ENCODE measurements at places on chromosomes 1 and 21.

DNA sequence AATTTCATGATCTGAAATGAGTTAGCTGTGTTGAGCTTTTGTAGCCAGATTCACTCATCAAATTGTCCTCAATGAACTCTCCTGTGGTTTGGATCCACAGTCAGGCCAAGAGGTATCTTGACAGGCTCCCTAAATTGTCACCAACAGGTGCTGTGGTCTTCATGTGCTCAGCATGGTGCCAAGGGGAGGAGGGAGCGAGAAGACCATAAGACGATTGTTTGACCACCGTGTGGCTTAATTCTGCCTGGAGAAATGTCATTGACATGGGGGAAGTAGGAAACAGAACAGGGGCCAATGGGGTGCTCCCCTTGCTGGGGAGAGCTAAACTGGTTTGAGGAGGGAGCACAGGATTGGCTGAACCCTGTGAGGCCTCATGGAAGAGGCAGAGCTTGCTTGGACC is 219.3 kb downstream of the KCNJ6 start:
- no peak for DNase-seq

- no peak for DNase-seq
Observed at GRCh38 chr21:37763298-37763697, 153.0 kb downstream of the KCNJ6 start.

DNA sequence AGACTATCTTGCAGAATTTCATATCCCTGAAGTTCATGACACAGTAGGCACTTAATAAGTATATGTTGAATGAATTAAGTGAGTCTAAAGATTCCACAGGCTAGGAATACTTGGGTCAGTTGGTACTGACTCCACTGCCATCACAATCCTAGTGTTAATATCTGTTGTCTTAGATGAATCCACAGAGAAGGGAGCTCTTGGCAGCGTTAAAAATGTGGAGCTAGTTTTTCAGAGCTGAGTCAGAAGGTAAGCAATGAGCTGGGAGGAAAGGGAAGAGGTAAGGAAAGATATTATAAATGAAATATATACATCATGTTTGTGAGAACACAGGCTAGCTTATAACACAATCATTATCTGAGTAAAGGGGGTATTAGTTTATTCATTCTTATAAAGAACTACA is 21.8 kb upstream of the GORAB start:
- no peak for DNase-seq

- no peak for DNase-seq
Observed at GRCh38 chr1:59397139-59397858, 100.4 kb downstream of the FGGY start.

DNA sequence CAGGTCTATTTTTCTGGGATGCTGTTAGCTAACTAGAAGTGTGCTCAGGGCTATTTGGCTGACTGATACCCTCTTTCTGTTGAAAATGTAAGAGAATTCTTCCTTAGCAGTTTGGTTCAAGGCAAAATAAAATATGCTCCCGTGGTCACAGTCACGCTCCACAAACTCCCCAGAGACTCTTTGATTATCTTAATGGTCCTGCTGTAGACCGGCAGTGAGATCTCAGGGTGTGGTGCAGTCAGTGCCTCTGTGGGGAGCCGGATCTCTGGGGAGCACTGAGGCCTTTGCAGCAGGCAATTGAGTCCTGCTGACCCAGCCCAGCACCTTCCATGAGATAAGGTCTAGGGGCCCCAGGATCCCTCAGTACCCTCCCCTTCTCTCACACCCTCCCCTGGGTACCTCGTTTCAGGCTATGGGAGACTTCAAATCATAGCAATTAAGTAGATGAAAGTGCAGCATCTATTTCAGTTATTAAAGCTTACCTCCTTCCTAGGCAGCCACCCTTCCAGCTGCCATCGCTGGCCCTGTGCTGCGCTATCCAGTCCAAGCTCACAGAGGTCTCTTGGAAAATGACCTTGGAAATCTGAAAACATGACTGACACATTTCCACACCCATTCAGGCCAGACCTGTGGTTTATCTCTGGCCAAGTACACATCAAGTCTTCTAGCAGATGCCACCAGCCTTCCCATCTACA is 98.1 kb downstream of the SEC16B start:
- no peak for DNase-seq

- DNase-seq = no peak
Observed at GRCh38 chr21:21295303-21295702, 297.1 kb downstream of the NCAM2 start.

DNA sequence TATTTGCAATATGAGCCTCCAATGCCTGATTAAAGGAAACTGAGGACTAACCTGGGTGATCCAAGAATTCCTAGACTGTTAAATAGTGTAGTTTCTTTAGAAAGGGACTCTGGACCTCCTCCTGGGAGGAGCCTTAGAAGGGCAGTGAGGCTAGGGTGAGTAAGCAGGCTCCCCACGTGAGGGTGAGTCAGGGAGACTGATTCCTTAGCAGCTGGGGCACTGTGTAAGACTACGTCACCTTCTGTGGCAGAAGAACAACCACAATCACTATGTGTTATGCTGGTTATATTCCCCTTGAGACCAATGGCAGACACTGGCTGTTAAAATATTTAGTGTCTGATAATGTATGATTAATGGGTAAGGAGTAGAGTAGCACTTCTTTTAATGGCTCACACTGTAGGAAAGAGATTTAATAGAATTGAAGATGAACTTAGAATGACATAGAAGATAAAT is 53.3 kb upstream of the SYT14 start:
- no peak for DNase-seq

DNA sequence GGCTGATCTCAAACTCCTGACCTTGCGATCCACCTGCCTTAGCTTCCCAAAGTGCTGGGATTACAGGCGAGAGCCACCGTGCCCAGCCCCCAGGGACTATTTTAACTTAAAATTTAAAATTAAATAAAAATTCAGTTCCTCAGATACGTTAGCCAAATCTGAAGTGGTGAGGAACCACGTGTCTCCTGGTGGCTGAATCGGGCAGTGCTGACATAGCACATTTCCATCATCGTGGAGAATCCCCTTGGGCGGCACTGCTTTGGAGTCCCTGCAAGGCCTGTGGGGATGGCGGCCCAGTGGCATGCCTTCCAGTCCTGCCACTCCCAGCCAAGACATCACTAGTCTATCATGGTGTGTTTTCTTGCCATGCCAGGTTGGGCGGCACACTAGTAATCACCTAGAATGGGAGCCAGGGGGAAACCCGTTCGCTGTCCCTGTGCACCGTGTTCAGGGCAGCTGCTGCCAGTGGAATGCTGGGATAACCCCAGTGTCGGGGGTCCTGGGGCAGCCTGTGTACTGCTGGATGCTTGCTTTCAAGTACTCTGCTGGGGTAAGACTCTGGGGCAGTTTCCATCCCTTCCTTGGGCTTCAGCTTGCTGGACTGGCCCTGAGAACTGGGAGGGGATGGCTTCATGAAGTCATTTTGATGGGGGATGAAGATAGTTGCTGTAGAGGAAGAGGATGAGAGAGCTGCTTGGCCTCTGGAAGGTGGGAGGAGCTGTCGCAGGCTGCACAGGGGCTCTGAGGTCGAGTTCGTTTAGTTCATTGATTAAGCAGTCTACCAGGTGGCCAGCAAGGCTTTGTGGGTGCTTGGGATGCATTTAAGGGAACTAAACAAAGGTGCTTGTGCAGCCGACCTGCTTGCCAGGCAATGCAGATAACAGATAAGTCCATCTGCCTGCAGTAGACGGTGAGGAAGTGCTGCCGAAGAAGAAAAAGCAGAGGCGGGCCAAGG is 4.6 kb downstream of the ZBTB48 start:
- no peak for DNase-seq

- no peak for DNase-seq
Observed at GRCh38 chr1:100750005-100750885, 30.7 kb downstream of the VCAM1 start.

GRCh38 chr1:192797891-192798290 is 10.9 kb upstream of the RGS2 start:
- DNase-seq = no peak

DNA sequence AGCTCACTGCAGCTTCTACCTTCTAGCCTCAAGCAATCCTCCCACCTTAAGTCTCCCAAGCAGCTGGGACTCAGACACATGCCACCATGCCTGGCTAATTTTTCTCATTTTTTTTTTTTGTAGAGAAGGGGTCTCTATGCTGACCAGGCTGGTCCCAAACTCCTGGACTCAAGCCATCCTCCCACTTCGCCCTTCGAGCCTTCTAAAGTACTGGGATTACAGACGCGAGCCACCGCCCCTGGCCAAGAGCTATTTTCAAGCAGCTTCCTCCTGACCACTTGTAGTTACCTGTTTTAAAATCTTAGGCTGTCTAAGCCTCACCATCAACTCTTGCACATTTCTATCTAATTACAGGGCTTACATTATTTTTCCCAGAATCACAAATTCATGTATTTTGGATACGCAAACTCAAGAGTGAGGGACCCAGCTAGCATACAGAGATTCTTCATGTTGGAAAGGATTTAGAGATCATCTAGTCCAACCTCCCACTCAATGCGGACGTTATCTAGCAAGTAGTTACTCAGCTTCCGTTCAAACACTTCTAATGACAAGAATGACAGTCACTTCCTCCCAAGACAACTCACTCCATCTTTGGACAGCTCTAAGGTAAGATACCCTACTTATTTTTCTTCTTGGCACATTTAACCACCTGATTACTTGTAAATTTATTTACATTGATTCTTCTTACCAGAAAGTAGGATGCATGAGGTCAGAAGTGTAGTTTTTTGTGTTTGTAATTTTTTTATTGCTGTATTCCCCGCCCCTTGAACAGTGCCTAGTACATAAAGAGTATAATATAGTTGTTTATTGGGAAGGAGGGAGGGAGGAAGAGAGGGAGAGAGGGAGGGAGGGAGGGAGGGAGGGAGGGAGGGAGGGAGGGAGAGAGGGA is 65.4 kb downstream of the LUZP1 start:
- DNase-seq = no peak

GRCh38 chr1:113858418-113858817 is 13.1 kb downstream of the PTPN22 start:
- no peak for DNase-seq

DNA sequence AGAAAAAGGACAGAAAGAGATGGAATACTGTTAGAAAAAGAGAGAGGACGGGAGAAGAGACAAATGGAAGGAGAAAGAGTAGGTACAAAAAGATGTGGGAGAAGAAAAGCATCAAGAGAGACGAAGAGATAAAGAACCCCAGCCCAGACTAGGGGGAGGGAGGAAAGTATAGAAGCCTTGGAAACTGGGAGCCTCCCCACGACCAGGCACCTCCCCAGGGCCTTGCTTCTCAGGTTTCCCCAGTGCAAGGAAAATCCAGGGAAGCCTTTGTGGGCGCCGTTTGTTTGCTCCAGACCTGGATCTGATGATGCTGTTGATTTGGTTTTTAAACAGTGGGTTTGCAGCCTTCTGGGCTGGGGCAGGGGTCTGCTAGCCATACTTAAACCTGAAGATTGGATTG is 15.2 kb upstream of the ALX3 start:
- no peak for DNase-seq

- DNase-seq = no peak
Observed at GRCh38 chr1:13851726-13852125, 151.7 kb downstream of the PRDM2 start.

GRCh38 chr1:69433073-69433472 is 134.6 kb upstream of the LRRC7 start:
- DNase-seq = no peak

GRCh38 chr1:76082062-76082461 is 7.5 kb downstream of the ST6GALNAC3 start:
- DNase-seq = no peak

DNA sequence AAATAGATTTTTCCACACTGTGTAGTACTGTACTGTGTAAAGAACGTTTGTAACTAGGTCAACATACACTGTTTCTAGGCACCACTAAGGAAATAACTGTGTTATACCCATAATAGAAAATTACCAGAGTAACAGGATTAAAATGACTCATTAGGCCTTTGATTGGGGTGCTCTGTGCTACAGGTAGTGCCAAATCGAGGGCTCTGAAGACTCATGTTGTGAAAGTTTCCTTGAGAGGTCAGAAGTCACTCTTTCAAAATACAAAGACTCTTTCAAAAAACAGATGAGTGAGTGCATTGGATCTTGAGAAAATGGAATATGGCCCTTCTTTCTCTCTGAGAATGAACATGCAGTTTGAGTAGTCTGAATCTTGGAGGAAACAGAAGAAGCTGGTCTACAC is 143.0 kb downstream of the MRPL39 start:
- DNase-seq = no peak

GRCh38 chr1:52238887-52239707 is 97.2 kb downstream of the ZFYVE9 start:
- DNase-seq = no peak

GRCh38 chr1:172148213-172148612 is 272.3 kb upstream of the C1orf105 start:
- DNase-seq = no peak

GRCh38 chr21:39098696-39099200 is 84.5 kb downstream of the PSMG1 start:
- no peak for DNase-seq

DNA sequence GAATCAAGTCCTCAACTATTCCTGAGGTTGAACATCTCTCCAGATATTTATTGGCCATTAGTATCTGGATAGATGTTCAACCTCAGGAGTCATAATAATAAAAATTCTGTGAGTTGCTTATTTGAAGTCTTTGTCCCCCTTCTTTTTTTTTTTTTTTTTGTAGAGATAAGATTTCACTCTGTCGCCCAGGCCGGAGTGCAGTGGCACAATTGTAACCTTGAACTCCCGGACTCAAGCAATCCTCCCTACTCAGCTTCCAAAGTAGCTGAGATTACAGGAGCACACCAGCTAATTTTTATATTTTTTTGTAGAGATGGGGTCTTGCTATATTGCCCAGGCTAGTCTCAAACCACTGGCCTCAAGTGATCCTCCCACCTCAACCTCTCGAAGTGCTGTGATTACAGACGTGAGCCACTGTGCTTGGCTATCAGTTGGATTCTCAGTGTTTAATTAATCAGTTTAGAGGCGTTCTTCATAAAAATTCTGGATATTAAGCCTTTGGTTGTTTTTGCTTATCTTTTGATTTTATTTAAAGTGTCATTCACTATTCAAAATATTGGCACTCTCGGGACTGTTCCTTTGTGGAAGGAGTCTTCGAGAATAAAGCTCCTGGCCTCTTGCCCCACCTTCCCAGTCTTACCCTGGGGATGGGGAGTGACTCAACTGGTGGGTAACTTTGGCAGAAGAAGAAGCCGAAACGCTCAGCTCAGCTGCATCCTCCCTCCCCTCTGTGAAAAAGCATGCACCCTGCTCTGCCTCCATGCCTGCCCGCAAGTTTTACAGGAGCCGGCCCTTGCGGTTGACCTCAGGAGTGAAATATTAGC is 11.2 kb upstream of the HYI start:
- no peak for DNase-seq

DNA sequence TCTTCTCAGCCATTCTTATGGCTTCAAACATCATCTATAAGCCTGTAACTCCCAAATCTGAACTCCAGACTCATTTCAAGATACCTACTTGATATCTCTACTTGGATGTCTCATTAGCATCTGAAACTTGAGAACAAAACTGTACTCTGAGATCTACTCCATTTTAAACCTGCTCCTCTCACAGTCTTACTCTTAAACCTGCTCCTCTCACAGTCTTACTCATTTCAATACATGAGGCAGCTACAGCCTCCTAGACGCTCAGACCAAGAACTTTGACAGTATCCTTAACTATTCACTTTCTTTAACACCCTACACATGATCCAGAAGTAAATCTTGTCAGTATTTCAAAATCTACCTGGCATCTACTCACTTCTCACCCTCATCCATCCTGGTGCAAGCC is 54.3 kb downstream of the NBPF6 start:
- DNase-seq = no peak

All from NCI-H1930 (cell line).